BJ (cell line): ENCODE measurements at places on chromosomes 7 and 10.

DNA sequence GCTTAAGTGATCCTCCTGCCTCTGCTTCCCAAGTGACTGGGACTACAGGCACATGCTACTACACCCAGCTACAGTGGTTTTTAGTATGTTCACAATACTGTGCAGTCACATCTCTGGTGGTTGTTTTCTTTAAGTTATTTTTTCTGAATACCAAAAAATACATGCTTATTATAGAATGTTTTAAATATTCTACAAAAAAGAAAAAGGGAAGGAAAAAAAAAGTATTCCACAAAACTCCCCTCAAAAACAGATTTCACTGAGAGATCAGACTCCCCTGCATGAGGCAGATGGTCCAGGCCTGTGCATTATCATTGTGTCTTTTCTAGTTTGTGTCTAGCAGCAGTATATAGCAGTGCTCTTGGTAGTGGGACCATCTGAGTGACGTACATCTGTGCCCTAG is 36.8 kb downstream of the OGDH start:
- DNase-seq, result no peak

DNA sequence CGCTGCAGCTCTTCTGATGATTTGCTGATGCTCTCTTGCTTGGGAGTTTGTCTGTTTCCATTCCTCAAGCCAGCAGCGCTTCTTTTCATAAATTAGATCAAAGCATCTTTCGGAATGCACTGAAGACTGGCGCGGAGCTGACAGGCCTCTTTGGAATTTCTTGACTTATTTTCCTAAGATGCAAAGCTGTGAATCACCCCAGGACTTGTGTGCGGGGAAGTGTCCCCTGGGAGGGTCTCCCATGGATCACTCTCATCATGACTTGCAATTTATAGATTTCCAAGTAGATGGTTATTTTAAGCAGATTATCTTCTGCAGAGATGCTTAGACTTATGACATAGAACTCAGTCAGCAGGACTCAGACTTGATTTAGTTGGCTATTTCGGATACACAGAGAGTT is 467.2 kb downstream of the TCERG1L start:
- DNase-seq, result no peak

DNA sequence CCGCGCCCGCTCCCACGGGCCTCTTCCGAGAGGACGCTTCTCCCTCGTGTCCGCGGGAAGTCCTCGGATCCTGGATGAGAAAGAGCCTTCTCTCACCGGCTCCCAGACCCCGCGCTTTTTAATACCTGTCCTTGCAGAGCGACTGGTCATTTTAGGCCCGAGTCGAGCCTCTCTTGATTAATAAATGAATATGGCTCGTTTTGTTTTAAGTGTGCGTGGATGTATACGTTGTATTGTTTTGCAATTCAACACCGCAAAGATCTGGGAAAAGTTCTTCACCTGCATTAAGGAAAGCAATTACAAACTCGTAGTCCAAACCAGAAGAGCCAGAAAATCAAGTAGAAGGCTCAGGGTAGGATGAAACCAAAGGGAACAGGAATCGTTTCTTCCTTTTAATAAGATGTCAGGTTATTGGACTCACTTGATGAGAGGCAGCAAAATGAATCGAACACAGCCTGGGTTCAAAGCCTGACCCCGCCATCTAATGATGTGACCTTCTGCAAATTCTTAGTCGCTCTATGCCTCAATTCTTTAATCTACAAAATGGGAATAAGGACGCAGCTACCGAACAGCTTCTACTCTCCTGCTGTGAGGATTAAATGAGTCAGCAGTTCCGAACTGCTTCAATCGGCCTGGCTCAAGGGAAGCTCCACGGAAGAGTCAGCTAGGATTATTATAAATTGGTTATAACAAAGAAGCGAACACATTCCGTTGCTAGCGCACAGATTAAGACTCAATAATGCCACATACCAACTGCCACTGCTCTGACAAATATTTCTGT is 277.8 kb upstream of the NEBL start:
- no peak for DNase-seq

GRCh38 chr7:5567790-5568189 is 144.2 kb upstream of the TNRC18 start:
- no peak for DNase-seq

GRCh38 chr7:125934539-125934938 is 1004.9 kb upstream of the POT1 start:
- DNase-seq, result no peak

DNA sequence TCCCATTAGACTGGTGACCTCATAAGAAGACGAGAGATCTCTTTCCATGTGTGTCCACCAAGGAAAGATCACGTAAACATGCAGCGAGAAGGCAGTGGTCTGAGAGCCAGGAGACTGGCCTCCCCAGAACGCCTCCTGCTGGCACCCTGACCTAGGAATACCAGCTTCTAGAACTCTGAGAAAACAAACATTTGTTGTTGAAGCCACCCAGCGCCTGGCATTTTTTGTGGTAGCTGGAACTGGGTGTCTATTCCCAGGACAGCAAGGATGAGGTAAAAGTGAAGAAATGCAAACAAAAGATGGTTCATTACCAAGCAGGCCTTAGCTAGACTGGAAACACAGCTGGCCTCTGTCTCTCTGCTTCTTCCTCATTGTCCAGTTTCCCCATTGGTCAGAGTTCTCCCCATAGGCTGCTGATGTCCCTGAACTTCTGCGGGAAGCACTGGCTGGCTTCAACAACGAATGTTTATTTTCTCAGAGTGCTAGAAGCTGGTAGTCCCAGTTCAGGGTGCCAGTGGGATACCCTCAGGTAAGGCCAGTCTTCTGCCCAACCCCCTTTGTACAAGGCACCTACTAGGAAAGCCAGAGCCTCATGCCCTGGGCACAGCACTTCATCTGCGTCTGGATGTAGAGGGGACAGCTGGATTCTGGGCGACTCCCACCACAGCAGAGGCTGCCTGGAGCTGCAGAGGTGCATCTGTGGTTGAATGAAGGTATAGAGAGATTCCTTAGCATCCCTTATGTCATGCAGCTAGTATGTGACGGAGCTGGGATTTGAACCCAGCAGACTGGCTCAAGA is 304.9 kb downstream of the TCERG1L start:
- DNase-seq, result no peak

- DNase-seq, result no peak
These were observed at the start of gene PLPP4 for GRCh38 chr10:120456626-120457430. Gene PLPP4, plus strand, starts transcription at chr10:120457227. Its CDS starts 79 bp downstream, at chr10:120457306.

GRCh38 chr7:95684037-95684436 is 87.7 kb upstream of the PDK4 start:
- DNase-seq, result no peak

DNA sequence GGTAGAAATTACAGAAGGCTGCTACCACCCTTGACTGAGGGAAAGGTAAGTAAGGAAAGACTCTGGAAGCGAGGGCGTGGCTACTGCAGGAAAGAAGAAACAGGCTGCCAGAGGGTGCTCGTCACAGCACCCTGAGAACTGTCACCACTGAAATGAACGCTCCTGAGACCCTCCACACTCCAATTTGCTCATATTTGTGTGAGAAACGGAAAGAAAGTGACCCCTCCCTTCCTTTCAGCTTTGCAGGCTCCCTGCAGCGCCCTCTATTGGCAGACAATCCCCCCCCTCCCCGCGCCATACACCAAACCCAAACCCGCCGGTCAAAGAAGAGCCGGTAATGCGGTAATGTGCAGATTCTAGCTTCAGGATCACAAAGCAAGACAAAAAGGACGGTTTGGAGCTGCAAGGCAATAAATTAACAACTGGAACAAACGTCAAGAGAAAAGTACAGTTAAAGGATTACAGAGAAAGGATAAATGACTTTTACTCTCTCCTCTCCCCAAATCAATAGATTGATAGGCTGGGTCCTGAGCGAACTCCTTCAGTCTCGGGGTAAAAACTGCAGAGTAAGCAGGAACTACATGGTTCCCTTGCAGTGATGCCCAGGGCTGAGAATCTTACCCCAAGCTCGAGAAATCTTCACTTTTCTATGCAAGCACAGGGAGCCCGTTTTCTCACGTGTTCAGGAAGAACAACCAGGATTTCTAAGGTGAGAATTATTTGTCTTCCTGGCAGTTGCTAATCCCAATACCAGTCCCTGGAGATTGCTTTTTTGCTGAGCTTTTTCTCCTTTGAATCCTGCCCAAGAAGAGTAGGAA is 47.6 kb downstream of the STEAP1B start:
- no peak for DNase-seq

GRCh38 chr10:124588736-124589490 is 127.3 kb downstream of the LHPP start:
- no peak for DNase-seq

- no peak for DNase-seq
These were observed 143.6 kb upstream of the PRR15 start for GRCh38 chr7:29420011-29420410.

GRCh38 chr10:77027576-77027975 is 610.0 kb downstream of the KCNMA1 start:
- no peak for DNase-seq

DNA sequence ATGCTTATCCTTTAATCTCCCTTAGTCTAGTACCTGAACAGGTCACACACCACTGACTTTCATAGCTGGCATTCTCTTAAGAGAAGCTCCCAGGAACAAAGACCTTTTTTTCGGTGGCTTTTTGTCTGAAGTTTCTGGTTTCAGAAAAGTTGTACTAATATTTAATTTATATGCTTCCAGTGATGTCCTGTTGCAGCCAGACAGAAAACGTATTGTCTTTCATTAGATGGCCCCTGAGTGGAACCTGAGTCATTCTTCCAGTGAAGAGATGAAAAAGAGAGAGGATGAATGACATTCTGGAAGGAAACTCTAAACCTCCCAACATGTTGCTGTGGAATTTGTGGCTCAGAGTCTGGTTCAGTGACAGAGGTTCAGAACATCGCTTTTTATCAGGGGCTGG is 274.8 kb upstream of the TAC1 start:
- DNase-seq, result no peak

DNA sequence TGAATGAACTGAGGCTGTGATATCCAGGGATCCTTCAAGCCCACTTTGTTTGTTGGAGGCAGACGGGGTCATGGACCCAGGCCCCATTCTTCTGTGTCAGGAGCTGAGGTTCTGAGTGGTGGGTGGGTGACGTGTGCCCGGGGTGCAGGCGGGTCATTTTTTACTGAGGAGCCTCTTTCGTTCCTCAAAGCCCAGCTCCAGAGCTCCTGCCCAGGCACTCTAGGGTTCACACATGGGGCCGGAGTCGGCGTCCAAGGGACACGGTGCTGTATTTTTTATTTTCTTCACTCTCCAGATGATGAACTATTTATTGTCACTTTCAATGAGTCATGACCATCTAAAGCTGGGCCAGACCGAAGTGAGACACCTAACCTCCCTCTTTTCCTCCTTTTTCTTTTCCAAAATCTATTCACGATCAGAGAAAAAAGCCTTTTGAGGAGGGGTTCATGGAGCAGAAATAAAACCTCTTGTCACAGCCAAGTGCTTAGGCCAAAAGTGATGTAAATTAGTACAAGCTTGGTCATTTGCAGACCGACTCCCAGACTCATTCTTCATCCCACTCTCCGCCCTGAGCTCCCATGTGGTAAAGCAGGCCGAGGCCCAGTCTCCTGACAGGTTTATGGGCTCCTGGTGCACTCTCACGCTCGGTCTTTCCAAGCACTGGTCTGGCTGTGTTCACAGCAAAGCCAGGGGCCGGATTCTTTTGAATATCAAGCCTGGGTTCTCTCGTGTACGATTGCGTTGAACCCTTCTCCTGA is 41.4 kb upstream of the PITRM1 start:
- DNase-seq, result no peak

DNA sequence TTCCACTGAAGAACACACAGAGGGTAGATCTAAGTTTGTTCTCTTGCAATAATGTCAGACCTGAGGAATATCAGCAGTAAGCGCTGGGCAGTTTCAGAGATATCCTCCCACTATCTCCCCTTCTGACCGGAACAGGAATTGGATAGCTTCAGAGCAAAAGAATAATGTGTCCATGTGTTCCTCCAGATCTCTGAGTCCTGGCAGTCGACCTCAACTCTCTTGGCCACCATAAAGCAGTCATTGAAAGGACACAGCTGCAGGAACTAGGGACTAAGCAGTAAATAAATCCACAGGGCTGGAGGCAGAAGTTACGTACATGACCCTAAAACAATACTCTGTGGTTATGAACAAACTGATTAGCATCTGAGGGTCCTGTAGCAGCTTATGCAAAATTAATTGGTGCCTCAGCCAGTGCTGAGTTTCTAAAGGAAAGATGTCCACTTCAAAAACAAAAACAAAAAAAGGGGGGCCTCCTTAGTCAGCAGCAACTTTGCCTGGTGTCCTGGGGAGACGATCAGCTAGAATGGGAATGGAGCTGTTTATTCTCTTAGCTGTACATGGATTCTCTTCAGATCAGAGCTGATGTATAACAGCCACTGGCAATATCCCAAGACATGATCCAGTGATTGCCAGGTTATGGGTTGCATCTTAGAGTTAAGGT is 6.4 kb upstream of the PRTFDC1 start:
- DNase-seq, result no peak

- DNase-seq, result no peak
These were observed 55.4 kb downstream of the GLI3 start for GRCh38 chr7:42181566-42181965.

DNA sequence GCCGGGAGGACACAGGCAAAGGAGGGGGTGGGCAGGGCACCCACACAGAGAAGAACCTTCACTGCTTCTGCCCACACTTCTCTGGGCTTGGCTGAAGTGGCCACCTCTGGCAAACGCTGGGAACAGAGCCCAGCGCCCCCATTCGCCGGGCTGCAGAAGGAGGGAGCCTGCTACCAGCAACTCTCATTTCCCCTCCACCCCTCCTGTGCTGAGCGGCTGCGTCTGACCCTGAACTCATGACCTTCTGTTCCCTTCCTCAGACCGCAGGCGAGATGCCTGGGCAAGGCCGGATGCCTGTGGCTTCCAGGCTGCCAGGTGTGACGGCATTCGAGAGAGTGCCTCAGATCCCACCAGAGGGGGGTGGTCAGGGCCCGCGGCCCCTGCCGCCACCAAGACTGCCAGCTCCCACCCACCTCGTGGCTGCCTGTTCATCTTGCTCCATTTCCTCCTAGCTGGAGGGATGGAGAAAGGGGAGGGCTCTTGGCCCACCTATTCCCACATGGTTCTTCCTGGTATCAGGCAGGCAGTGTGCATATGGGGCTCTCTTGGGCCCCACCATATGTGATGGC is 19.8 kb downstream of the DNAJB12 start:
- DNase-seq, result no peak
